ENCODE measurements at places on chromosomes 1 and 21.

GRCh38 chr1:4962836-4963235 lies 308.4 kb downstream of the AJAP1 start:
- no peak for DNase-seq

DNA sequence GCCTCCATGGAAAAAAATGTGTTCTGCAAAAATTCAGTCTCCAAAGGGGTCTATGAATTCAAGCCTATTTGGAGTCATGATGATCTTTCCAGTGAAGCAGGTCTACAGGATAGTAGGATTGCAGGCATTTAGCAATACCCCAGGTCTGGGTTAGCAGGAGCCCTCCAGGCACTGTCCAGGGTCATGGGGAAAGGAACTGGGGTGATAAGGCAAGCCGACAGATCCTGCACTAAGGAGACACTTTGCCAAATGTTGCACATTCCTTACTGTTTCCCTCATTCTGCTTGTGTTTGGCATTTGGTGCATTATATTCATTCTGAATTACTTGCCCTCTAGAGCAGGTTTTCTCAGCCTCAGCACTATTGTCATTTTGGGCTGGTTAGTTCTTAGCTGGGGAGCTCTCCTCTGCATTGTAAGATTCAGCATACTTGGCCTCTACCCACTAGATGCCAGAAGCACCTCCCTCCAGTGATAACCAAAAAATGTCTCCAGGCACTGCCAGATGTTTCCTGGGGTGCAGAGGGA lies 333.3 kb upstream of the PLXNA2 start:
- DNase-seq, result no peak

GRCh38 chr1:239682960-239683359 lies 296.6 kb downstream of the CHRM3 start:
- no peak for DNase-seq

DNA sequence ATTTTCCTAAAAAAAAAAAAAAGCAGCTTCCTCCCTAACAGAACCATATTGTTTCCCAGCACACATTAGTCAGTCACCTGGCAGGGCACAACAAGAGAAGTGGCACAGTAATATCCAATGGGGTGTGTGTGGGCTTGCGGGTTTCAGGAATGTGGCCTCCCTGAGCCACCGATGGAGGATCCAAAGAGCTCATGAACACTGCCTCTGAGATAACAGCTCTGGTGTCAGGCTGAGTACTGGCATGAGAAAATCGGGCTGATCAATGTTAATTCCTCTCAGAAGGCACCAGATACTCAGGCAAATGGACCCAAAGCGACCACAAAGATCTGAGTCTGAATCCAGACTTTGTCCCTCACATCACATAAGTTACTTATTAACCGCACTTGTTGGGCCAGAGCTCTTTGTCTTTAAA lies 2.2 kb upstream of the LYPD8 start:
- DNase-seq, result peak; percentile 71

- peak; percentile 54 for DNase-seq
These were observed 51.0 kb upstream of the ERRFI1 start for GRCh38 chr1:8077120-8077573.

DNA sequence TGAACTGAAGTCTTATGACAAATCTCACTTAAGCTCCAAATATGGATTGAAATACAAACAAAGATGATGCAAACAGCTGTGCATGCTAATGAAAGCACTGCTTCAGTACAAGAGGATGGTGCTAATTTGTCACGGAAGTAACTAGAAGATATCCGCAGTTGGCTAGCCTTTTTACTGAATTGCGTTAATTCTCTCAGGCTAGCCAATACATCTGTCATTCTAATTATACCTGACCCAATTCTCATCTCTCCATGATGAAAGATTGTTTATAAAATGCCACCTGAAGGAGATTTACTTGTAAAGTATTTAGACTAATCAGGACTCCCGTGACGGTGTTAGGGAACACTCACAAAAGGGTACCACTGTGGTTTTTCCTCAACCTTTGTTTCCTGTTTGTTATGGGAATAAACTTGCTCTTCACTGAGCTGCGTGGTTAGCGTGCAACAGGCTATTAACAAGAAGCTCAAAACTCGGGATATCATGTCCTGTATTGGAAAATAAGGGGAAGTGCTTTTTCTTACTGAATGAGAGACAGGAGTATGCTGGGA lies 162.5 kb downstream of the APP start:
- no peak for DNase-seq

DNA sequence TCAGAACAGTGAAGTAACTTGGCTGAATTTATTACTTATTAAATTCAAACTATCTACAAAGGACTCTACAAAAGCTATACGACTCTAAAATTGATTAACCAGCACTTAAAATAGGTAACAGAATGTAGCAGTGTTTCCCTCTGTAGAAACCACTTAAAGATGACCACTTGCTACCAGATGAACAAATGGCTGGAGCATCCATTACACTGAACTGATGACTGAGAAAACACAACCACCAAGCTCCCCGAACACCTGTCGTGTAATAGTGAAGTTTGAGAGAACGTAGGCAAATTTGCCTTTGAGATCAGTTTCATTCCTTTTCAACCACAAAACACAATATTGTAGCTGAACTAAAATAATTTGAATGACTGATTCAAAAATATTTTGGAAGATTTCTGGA lies 226.7 kb downstream of the KCNT2 start:
- DNase-seq, result no peak

- DNase-seq, result no peak
These were observed 67.6 kb upstream of the TSPAN2 start for GRCh38 chr1:115156826-115157468.

GRCh38 chr1:38077523-38078147 lies 31.0 kb upstream of the POU3F1 start:
- no peak for DNase-seq

DNA sequence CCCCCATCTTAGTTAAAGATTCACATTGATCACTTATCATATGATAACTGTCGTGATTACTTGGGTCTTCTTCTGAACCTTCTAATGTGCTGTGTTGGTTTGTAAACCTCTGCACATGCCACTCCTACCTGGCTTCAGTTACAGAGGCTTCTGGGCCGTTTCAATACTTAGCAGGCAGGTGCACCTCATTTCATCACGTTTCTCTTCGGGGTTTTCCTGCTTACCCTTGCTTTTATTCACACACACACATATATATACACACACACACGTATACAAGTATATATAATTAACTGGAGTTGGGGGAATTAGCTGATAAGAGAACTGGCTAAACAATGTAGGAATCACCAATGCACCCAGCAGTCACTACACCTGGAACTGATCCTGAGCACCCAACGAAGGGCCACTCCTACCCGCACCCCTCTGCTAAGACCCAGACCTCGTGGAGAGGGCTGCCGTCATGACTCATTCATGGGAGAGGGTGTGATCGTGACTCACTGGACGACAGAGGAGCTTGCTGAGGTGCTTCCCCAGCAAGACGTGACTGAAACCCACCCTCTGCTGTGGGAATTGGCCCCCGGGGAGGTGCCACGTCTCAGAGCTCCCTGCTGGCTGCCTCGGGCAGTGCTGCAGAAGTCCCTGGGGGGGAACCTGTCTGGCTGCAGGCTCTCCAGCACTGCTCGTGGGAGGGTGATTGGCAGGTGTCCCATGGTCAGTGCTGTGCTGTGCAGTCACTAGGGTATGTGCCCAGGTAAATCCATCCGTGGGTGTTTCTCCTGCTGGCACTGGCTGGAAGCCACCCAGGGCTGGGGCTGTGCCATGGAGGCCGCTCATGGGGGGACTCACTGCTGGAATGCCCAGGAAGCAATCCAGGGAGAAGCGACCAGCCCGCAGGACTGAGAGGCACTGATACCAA lies 166.6 kb downstream of the DYRK1A start:
- peak; percentile 47 for DNase-seq

DNA sequence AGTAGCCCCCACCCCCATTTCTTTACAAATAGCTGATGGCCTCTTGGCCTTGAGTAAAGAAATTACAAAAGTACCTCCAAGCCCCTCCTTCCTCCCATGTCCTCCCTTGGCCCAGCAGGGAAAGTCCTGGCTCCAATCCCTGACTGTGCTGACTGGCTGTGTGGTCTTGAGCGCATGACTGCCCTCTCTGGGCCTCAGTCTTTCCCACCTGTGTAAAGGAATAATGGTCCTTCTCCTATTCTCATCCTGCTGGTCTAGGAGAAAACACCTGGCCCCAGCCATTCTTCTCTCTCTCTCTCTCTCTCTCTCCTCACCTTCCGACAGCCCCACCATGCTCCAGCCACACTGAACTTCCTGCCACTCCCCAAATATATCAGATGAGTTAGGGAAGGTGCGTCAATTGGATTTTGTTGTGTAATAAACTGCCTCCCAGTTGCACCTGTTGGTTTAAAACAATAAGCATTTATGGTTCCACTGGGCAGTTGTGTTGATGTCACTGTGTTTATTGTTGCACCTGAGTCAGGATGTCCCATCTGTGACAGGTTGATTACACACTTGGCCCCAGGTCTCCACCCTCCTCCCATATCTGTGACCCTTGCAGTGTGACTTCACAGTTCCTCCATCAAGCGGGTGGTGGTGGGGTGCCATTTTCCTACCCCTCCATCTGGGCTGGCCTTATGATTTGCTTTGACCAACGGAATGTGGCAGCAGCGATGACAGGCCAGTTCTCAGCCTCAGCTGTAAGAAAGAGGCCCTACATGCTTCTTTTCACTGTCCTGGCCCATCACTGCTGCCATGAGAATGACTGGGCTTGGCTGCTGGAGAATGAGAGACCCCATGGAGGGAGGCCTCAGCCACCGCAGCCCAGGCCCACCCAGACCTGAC lies 22.3 kb upstream of the LRP8 start:
- no peak for DNase-seq

DNA sequence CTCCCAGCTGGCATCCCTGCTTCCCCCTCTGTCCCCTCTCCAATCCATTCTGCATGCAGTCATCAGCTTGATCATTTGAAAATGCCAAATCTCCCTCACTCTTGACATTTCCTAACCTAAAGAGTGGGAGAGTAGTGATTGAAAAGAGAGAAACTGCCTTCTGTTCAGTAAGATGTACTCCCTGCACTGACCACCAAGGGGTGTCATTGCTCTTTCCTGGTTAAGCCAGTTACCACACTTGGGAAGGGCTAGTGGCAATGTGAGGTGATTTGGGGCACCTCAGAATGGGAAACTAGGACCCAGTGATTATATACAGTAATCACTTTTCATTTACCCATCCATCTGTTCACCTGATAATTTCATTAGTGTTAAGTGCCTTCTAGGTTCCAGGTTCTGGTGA lies 6.9 kb upstream of the TMEM269 start:
- peak; percentile 34 for DNase-seq

- no peak for DNase-seq
These were observed 143.1 kb downstream of the TGFBR3 start for GRCh38 chr1:91742848-91743292.

DNA sequence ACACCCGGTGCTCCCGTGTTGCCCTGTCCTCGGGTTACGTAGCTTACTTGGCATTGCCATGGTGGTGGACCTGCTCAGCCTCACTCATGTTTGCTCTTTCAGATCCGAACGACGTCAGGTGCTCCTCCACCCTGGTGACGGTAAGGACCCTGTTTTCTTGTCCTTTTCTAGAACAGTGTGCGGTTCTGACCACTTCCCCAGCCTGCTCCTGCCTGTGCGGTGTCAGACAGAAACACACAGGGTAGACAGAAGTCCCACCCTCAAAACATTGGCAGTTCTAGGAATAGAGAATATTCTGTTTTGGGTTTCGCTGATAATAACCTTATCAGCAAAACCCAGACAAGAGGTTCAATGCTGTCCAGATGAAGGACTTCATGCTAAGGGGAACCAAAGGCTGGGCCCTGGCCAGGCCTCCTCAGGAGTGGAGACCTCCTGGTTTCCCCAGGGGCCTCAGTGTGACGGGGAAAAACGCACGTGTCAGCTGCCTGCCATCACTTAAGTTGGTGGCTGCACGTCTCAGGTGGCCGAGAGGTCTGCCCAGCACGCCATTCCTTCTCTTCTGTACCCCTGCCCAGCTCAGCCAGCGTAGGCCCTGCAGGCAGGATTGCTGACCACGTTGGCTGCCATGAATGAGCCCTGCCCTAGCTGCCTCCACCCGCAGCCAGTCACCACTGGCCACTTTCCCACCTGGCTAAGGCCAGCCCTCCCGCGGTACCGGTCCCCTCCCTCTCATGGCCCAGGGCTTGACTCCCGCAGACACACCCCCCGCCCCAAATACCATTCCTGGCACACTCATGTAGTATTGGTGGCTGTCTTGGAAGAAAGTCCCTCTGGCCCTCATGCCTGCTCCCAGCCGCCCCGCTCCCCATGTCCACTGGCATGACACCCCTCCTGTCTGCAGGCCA lies 33.6 kb downstream of the SLC37A1 start:
- no peak for DNase-seq

DNA sequence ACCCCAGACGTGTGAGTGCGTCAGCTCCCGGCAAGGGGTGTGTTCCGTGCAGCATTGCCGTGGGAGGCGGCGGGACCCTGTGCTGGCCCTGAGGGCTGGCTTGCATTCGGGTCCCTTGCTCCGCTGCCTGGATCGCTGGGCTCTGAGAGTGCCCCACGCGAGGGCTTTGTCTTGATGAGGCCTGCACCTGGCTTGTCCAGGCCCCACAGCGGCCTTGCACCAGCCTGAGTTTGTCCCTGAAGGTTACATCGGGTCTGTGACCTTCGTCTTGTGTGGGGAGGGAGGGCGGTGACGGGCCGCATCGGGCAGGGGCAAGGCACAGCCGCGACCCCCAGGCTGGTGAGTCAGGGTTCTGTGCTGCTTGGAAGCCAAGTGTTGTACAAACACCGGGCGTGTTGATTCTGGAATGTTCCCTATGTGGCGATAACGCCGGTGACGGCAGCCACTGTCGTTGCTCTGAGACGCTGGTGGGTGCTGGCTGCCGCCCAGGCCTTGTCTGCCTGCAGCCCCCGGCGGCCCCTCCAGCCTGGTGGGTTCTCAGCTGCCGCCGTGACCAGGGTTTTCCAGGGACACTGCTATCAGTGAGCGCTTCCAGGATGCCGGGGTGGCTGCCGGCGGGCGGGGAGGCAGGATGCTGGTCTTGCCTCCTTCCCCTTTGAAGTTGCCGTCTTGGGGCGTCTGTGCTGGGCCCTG lies 42.9 kb downstream of the SLX9 start:
- DNase-seq, result no peak

DNA sequence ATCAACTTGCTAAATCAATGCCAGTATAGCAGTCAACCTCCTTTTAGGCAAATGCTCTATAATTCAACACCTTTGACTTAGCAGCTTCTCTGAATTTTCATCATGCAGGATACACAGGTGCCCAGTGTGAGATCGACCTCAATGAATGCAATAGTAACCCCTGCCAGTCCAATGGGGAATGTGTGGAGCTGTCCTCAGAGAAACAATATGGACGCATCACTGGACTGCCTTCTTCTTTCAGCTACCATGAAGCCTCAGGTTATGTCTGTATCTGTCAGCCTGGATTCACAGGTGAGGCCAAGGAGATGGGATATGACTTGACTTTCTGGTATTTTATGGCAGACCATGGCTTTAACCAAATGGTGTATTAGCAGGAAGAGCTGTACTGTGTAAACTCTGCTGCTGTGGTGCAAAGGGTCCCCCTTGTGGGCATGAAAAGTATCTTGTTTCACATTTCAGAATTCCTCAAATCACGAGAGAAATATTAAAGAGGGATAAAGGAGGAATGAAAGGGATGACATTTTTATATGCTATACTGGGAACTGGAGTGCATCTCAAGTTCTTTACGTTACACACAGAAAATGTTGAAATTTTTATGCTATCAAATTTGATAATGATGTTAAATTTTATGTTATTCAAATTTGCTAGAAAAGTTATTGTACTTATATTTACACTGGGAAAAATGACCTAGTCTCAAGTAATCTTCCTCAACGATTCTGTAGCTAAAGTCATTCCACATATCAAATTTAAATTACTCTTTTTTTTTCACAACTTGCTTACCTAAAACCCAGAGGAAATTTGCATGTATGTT lies 88.9 kb downstream of the CRB1 start:
- peak; percentile 54 for DNase-seq
